ENCODE measurements at places on chromosomes 6 and 20.

- peak; percentile 66 for DNase-seq
Observed at GRCh38 chr20:39829661-39830060, 859.4 kb downstream of the MAFB start.

- no peak for DNase-seq
Observed at GRCh38 chr6:1605004-1605892, 4.5 kb upstream of the FOXC1 start.

GRCh38 chr6:154277629-154278017, 79.0 kb downstream of the IPCEF1 start:
- no peak for DNase-seq

- no peak for DNase-seq
Observed at GRCh38 chr6:42751055-42751454, 5.2 kb upstream of the TBCC start.

- DNase-seq, result no peak
Observed at GRCh38 chr20:53595018-53595378, 1.4 kb upstream of the ZNF217 start.

DNA sequence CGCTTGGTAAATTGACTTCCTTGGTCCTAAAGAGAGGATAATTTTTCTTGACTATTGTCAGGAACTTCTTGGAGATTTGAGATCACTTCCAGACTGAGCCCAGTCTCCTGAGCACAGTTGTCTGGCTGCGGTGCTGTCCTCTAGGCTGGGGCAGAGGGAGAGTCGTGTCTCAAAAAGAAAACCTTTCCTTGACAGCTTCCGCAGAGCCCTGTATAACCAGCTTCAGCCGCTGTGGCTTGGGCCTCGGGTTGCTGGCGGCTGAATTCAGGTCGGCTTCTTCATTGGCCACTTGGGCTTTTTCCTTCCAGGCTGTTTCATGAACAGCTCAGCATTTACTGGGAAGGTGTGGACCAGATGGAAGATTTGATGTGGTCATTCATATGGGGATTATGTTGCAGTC, 75.9 kb downstream of the DHX35 start:
- no peak for DNase-seq

DNA sequence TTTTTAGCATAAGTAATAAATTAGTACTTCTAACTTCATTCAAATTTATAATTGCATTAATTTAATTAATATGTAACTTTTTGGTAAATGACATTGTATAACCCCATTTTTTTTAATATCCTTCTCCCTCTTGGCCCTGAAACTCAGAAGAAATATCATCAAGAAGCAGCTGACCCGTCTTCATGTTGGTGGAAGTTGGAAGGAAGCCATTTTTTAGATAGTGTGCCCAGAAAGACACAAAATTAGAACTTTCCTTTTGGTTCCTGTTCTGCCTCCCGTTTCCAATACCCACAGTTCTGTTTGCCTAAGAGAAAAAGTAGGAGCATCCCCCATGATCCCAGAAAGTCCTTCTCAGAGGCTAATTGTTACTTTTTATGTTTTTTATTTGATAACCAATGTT, 65.5 kb downstream of the PLCB4 start:
- no peak for DNase-seq

All from GM13976 (cell line).